Endodermal cell (in vitro differentiated cells): ENCODE measurements at places on chromosomes 16 and 17. TPM values are rescaled to one million over a fixed set of nuclear protein-coding genes. Genes with fewer than 3 reads are reported as not detected.

DNA sequence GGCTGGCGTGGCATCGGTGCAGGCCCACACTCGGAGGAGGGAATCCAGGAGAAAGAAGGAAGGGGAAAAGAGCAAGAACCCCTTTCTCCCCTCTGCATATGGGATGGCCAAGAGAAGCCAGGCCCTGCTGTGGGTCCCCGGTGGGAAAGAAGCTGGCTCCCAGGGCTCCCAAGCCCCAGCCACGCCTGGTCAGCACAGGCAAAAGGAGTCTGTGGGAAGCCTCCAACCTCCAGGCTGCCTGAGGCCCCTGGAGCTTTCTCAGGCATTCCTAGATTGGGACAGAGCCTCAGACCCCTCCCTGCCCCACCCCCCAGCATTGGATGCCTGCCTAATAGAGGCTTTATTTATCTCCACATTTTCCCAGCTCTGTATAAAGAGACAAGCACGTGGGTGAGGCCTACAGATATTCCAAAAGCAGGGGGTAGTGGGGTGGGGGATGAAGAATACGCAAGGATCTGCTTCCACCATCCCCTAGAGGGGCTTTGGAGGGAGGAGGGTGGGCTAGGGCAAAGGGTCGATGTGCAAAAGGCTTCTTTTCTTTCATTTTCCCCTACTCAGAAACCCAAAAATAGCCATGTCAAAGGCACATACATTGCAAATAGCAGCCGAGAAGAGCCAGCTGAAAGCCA, 56.4 kb downstream of the MPRIP start:
- H3K27me3 ChIP-seq, result no peaks in the 10 kb centered on the region
- H3K36me3 ChIP-seq, result peaks cover 10% of the 10 kb centered on the region
- H3K27ac ChIP-seq, result peak overlapping the region; percentile 50
- DNase-seq, result no peak
- H3K4me3 ChIP-seq, result no peak overlapping the region

DNA sequence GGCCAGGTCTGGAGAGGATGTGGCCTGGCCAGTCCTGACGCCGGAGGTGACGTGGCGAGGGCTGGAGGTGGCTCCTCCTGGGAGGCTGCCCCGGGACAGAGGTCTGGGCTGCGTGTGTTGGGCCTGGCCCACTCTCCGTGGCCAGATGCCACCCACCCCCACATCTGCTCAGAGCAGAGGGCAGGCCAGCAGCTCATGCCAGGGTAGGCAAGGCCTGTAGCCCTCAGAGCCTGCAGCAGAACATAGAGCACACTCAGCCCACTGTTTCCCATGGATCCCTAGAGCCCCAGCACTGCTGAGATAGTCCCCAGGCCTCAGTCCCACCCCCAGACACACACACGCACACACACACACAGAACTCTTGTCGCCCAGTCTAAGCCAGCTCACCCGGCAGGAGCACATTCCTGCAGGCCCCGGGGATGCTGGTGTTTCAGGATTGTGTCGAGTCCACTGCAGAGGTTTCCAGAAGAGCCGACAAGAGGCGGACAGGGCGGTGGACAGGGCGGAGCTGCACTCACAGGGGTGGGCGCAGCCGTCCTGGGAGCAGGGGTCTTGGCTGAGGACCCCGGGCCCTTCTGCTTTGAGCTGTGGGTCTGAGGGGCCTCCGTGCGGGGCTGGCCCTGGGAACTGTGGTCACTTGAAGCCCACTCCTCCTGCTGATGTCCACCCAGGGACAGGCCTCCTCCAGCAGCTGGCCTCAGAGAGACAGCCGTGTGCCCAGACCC, 33.4 kb downstream of the SOX8 start:
- H3K27me3 ChIP-seq, result no peaks in the 10 kb centered on the region
- H3K27ac ChIP-seq, result no peak overlapping the region
- H3K4me1 ChIP-seq, result no peaks in the 10 kb centered on the region
- DNase-seq, result no peak
- no peaks in the 10 kb centered on the region for H3K36me3 ChIP-seq

The MSL1 gene
- total RNA-seq, result 79.6 and 95.4 TPM in 2 replicates

The SULT1A4 gene
- total RNA-seq, result 2.3 and 4.0 TPM in 2 replicates

DNA sequence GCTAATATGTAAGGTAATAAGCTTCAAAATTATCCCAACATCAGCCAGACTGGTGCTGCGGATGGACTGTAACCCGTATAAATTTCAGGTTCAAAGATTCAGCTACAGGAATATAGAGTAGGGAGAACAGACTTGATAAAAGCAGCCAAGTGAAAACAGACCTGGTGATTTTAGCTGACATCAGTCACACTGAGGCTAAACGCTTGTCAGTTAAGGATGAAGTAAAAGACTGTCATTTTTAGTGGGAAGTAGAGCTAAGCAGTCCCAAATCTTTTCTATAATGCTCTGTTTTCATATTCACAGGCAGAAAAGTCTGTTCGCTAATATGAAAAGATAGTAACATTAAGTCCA, 35.4 kb downstream of the CMTM4 start:
- H3K4me3 ChIP-seq, result no peak overlapping the region
- H3K27ac ChIP-seq, result peak overlapping the region; percentile 42
- H3K4me1 ChIP-seq, result peaks cover 7% of the 10 kb centered on the region
- H3K36me3 ChIP-seq, result peaks cover 6% of the 10 kb centered on the region
- H3K27me3 ChIP-seq, result no peaks in the 10 kb centered on the region

DNA sequence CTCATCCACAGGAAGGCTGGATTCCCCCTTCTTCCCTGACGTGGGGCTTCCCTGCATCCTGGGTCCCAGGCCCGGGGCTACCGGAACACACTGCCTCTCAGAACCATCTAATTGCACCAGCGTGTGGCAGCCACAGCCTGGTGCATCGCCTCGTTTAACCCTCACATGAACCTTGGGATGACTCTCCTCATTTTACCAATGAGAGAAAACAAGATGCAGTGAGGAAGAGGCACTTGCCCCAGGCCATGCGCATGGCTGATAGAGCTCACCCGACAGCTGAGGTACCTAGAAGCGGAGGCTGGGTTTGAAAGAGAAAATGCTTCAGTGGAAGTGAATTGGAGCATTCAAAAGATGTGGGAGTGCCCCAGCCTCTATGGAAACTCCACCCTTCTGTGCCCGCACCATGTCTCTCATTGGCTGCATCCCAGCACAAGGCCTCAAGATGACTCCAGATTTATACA, 162.3 kb downstream of the KATNIP start:
- no peaks in the 10 kb centered on the region for H3K27me3 ChIP-seq
- DNase-seq, result no peak
- no peak overlapping the region for H3K4me3 ChIP-seq
- H3K27ac ChIP-seq, result peak overlapping the region; percentile 44
- H3K36me3 ChIP-seq, result peaks cover 14% of the 10 kb centered on the region

GRCh38 chr17:37146086-37147064, 197.6 kb downstream of the AATF start:
- H3K4me1 ChIP-seq, result no peaks in the 10 kb centered on the region
- DNase-seq, result no peak
- peak overlapping the region; percentile 6 for H3K27ac ChIP-seq
- H3K4me3 ChIP-seq, result peak overlapping the region; percentile 10
- H3K27me3 ChIP-seq, result no peaks in the 10 kb centered on the region

GRCh38 chr17:42153919-42154742, 658 bp downstream of the RAB5C start:
- H3K36me3 ChIP-seq, result peaks cover 7% of the 10 kb centered on the region
- H3K27me3 ChIP-seq, result no peaks in the 10 kb centered on the region
- DNase-seq, result no peak
- peaks cover 7% of the 10 kb centered on the region for H3K4me1 ChIP-seq
- no peak overlapping the region for H3K27ac ChIP-seq

The KCTD5 gene
- total RNA-seq, result 31.3 and 32.6 TPM in 2 replicates

DNA sequence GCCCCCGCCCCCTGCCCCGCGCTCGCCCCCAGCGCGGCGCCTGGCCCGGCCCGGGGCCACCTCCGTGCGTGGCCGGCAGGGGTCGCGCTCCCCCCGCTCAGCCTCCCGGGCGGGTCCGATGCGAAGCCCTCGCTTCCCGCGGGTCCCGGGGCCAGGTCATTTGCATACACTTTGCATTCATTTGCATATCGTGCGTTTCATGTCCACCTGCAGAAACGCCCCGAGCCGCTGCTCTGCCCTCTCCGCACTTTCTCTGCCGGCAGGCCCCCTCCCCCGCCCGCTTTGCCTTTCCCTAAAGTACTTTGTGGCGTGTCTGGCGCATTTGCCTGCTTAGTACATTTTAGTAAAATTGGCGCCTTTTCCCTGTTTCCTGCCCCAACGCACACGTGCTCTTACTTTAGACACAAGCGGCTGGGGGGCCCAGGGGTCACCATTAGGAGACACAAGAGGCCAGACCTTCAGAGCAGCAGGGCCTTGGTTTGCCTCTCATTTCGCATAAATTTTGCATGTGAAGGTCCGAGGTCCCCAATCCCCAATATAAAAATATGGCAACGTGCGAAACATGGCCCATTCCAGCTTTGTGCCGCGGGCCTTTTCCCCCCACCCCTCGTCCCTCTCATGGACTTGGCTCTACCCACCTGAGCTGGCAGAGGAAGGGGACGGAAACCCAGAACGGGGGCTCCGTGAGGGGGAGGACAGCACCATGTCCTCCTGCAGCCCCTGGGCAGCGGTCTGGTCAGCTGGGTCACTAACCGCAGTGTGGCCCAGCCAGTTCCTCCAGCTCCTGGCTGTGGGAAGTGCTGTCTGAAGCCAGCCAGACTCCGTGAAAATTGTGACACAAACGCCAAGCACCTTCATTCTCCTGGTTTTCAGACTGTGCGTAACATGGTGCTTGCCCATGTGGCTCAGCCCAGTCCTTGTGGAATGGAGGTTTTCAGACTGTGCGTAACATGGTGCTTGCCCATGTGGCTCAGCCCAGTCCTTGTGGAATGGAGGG, 34.8 kb downstream of the CBFA2T3 start:
- H3K27me3 ChIP-seq, result peaks cover 46% of the 10 kb centered on the region
- no peak overlapping the region for H3K4me3 ChIP-seq
- H3K27ac ChIP-seq, result no peak overlapping the region
- DNase-seq, result peak; percentile 89

GRCh38 chr17:77572851-77573250, 385.7 kb upstream of the TNRC6C start:
- H3K4me3 ChIP-seq, result no peak overlapping the region
- no peaks in the 10 kb centered on the region for H3K36me3 ChIP-seq
- peaks cover 18% of the 10 kb centered on the region for H3K27me3 ChIP-seq
- no peak overlapping the region for H3K27ac ChIP-seq

The C16orf54 gene
- not detected in 3 replicates for total RNA-seq

DNA sequence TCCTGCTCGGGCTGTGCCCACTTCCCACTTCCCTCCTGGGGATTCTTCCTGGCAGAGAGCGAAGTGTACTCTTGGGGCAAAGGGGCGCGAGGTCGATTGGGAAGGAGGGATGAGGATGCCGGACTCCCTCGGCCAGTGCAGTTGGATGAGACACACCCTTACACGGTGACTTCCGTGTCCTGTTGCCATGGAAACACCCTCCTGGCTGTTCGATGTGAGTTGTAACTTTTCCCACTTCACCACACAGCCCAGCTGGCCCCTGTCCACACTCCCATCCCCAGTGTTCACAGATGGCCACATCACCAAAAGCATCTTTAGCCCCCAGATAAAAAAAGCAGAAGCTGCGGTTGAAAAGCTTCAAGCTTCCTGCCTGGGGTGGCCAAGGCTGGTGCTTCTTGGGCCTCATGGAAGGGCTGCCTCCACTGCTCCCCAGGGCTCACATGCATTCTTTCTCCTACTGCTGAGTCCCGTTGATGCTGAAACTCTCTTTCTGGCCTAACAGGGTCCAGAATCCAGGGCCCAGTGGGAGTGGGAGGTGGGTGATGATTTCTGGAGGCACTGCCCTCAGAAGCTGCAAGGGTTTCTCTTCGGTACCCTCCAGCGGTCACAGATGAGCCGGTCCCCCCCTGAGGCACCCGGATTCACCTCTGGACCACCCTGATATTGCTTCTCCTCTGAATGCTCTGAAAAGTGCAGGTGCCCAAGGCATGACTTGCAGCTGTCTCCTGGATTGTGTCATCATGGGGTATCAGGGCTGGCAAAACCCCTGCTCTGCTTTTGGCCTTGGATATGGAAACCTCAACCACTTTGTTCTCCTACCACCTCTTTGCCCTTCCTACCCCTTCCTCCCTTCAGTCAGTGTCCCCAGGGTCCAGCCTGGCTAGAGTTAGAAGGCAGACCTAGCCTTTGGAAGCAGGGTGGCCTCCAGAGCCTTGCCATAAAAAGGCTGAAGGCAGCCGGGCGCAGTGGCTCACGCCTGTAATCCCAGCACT, 2.2 kb upstream of the TRAF4 start:
- no peak for DNase-seq
- H3K4me1 ChIP-seq, result peaks cover 8% of the 10 kb centered on the region
- H3K36me3 ChIP-seq, result peaks cover 15% of the 10 kb centered on the region
- H3K4me3 ChIP-seq, result no peak overlapping the region
- H3K27ac ChIP-seq, result no peak overlapping the region
- H3K27me3 ChIP-seq, result no peaks in the 10 kb centered on the region

GRCh38 chr17:33072421-33073161, 80.9 kb downstream of the SPACA3 start:
- peaks cover 5% of the 10 kb centered on the region for H3K4me1 ChIP-seq
- H3K4me3 ChIP-seq, result no peak overlapping the region
- H3K27ac ChIP-seq, result no peak overlapping the region
- H3K27me3 ChIP-seq, result peaks cover 13% of the 10 kb centered on the region
- no peak for DNase-seq

The EPN3 gene
- 0.16 to 0.40 TPM in 2 of 3 replicates, not detected in the other for total RNA-seq

The RASL10B gene
- total RNA-seq, result 26.1 and 28.6 TPM in 2 replicates

- H3K27me3 ChIP-seq, result no peaks in the 10 kb centered on the region
- no peak overlapping the region for H3K27ac ChIP-seq
- DNase-seq, result no peak
- no peaks in the 10 kb centered on the region for H3K4me1 ChIP-seq
- H3K4me3 ChIP-seq, result no peak overlapping the region
- H3K36me3 ChIP-seq, result no peaks in the 10 kb centered on the region
Measured at GRCh38 chr16:81597079-81597658, 152.6 kb downstream of the CMIP start.

The TBC1D3C gene
- total RNA-seq, result 0.22 TPM in 1 of 2 replicates, not detected in the other

GRCh38 chr17:30594223-30594952, 117.2 kb downstream of the GOSR1 start:
- H3K27me3 ChIP-seq, result no peaks in the 10 kb centered on the region
- peak; percentile 66 for DNase-seq
- no peak overlapping the region for H3K4me3 ChIP-seq

DNA sequence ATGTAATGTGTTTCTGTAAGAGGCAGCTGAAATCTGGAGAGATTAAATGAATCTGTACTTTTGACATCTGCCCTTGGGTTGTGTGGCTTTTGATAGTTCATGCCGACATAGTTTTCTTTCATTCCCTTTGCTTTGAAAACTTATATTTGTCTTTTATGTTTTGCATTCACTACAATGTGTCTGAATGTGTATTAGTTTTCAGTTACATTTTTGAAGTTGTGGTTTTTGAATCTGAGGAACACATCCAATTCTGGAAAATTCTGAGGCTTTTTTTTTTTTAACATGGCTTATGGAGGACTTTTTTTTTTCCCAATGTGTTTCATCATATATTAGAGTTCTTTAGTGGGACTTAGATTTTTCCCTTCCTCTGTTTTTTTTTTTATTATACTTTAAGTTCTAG, 683.7 kb upstream of the SOX9 start:
- DNase-seq, result no peak
- no peaks in the 10 kb centered on the region for H3K4me1 ChIP-seq
- H3K36me3 ChIP-seq, result no peaks in the 10 kb centered on the region
- H3K4me3 ChIP-seq, result no peak overlapping the region
